ENCODE measurements at places on chromosomes 5 and 9. TPM values are rescaled to one million over a fixed set of nuclear protein-coding genes. Genes with fewer than 3 reads are reported as not detected.

DNA sequence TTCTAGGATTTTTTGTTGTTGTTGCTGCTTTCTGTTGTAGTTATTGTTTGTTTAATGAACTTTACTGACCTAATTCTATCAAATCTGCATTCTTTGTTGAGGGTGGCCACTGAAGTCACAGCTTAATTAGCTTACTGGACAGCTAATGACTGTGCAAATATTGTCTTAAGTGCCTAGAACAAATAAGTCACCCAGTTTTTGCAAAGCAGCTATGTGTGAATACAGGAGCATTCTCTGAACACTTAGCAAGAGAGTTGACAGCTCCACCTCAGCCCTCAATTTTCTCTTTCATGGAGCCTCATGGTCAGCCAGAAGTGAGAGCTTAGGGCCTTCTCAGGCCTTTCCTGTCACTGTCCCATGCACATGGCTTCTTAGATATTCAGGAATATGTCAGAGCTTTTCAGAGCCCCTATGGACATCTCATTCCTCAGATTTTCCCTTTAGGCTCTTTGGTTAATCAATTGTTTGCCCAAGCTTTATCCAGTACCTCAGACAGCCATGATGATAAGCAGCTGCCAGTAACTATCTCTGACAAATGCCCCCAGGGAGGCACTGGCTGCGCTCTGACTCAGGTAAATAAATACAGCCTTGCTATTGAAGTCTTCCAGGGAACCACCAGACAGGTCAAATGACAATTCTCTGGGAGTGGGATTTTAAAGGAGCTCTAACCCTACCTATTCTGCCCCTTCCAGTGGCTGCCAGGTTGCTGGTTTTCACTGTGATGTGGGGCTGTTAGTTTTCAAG lies 241.4 kb upstream of the IL12B start:
- DNase-seq, result no peak
- no peak overlapping the region for H3K27ac ChIP-seq
- no peak overlapping the region for H3K4me3 ChIP-seq
- H3K4me1 ChIP-seq, result no peaks in the 10 kb centered on the region

DNA sequence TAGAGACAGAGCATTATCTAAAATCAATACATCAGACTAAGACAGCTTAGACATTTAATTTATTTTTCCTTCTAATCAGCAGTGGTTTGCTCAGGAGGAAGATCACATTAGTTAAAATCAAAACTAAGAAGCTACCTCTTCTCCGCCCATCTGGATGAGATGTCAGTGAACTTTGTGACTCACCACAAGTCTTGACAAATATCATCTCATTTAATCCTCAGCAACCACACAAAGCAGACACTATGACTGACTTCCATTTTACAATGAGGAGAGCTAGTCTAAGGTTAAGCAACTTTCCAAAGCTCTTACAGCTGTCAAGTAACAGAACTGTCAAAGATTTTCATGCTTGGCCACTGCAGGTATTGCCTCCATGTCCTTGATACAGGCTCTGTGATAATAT lies 289.5 kb downstream of the DEPDC1B start:
- no peaks in the 10 kb centered on the region for H3K36me3 ChIP-seq
- no peak overlapping the region for H3K4me3 ChIP-seq
- no peaks in the 10 kb centered on the region for H3K4me1 ChIP-seq
- H3K27ac ChIP-seq, result no peak overlapping the region

GRCh38 chr9:99178912-99179872 lies 42.5 kb downstream of the ALG2 start:
- H3K27me3 ChIP-seq, result no peaks in the 10 kb centered on the region
- no peak overlapping the region for H3K27ac ChIP-seq
- no peak overlapping the region for H3K4me3 ChIP-seq
- peaks cover 2% of the 10 kb centered on the region for H3K36me3 ChIP-seq

GRCh38 chr5:154523104-154523503 lies 45.1 kb upstream of the HAND1 start:
- H3K27me3 ChIP-seq, result peaks cover 42% of the 10 kb centered on the region
- no peaks in the 10 kb centered on the region for H3K36me3 ChIP-seq
- H3K4me1 ChIP-seq, result no peaks in the 10 kb centered on the region
- H3K4me3 ChIP-seq, result no peak overlapping the region

- peaks cover 8% of the 10 kb centered on the region for H3K4me1 ChIP-seq
- no peaks in the 10 kb centered on the region for H3K27me3 ChIP-seq
- no peak overlapping the region for H3K27ac ChIP-seq
- no peak for DNase-seq
- no peak overlapping the region for H3K4me3 ChIP-seq
Measured at GRCh38 chr5:64742411-64742810, 26.1 kb downstream of the SREK1IP1 start.

DNA sequence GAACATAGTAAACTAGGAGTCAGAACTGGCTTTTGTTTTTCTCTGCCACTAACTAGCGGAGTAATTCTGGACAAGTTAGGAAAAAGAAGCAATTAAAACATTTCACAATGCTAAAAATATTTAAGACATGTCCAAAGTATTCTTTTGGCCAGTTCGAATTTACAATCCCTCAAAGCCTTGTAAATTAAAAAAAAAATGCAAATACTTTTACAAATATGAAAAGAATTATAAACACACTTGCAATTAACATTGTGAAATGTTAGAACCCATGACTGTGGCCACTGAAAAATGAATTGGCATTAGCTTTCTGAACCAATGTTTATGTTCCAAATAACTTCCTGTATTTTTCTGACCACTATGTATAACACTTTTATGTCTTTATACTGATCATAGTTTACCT lies 2.2 kb downstream of the RAD1 start:
- H3K27me3 ChIP-seq, result no peaks in the 10 kb centered on the region
- H3K36me3 ChIP-seq, result peaks cover 66% of the 10 kb centered on the region
- DNase-seq, result no peak
- H3K27ac ChIP-seq, result no peak overlapping the region
- H3K4me1 ChIP-seq, result peaks cover 21% of the 10 kb centered on the region

DNA sequence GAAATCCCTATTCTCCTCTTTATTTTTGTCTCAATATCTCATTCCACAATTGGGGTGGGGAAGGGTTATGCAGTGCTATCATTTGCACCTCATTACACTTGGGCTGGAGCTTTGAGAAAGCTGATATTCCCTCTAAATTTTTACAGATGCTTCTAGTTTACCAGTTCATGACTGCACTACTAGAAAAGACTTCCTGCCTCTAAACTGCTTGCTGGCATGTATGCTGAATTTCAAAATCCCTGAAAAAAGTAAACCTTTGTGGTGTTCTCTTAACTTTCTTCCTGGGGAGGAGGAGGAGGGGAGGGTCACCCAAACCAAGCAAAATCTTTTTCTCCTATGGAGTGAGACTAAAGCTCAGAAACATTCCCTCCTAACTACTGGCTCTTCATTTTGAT lies 45.1 kb downstream of the BNC2 start:
- H3K36me3 ChIP-seq, result no peaks in the 10 kb centered on the region
- H3K4me3 ChIP-seq, result no peak overlapping the region
- H3K27ac ChIP-seq, result no peak overlapping the region
- no peak for DNase-seq
- no peaks in the 10 kb centered on the region for H3K27me3 ChIP-seq

GRCh38 chr5:171980792-171981191 lies 25.6 kb downstream of the FBXW11 start:
- H3K4me3 ChIP-seq, result no peak overlapping the region
- H3K4me1 ChIP-seq, result peaks cover 31% of the 10 kb centered on the region
- peaks cover 70% of the 10 kb centered on the region for H3K36me3 ChIP-seq
- H3K27me3 ChIP-seq, result no peaks in the 10 kb centered on the region
- no peak for DNase-seq
- H3K27ac ChIP-seq, result no peak overlapping the region

DNA sequence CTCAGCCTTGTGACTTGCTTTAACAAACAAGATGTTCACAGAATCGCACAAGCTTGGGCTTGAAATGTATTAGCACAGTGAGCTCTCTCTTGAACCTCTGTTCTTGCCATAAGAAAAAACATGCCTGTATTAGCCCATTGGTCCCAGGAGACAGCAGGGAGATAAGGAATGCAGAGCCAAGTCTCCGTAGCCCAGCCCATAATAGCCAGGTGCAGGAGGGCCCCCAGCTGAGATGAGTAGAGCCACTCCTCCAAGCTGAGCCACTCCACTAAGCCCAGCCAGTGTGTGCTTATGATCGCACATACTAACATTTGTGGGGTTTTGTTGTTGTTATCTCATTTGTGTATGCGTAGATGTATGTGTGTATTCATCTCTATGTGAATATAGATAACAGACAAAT lies 21.6 kb upstream of the SVEP1 start:
- H3K4me1 ChIP-seq, result no peaks in the 10 kb centered on the region
- H3K27ac ChIP-seq, result no peak overlapping the region
- no peak overlapping the region for H3K4me3 ChIP-seq
- no peaks in the 10 kb centered on the region for H3K36me3 ChIP-seq
- DNase-seq, result no peak
- H3K27me3 ChIP-seq, result no peaks in the 10 kb centered on the region

DNA sequence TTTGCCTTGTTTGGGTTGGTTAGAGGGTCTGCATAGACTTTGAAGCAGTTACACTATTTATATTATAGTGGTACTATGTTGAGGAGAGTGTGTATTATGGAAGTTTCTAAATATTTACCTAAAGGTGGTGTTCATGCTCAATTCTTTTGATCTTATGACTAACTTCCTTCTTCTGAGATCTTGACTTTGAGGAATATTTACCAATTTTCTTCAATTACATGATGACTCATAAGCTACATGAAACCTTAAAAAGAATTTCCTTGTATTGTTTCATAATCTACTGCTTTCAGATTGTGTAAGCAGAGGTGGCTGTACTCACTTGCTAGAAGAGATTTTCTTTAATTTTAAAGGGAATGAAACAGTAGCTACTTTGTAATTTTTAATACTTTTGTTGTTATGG lies 276.1 kb downstream of the TAF11L14 start:
- no peaks in the 10 kb centered on the region for H3K4me1 ChIP-seq
- H3K4me3 ChIP-seq, result no peak overlapping the region
- no peaks in the 10 kb centered on the region for H3K27me3 ChIP-seq
- no peaks in the 10 kb centered on the region for H3K36me3 ChIP-seq
- no peak overlapping the region for H3K27ac ChIP-seq
- DNase-seq, result no peak

- H3K27me3 ChIP-seq, result no peaks in the 10 kb centered on the region
- no peak overlapping the region for H3K4me3 ChIP-seq
- no peak overlapping the region for H3K27ac ChIP-seq
Measured at GRCh38 chr5:147055089-147055826, 176.7 kb upstream of the PPP2R2B start.

DNA sequence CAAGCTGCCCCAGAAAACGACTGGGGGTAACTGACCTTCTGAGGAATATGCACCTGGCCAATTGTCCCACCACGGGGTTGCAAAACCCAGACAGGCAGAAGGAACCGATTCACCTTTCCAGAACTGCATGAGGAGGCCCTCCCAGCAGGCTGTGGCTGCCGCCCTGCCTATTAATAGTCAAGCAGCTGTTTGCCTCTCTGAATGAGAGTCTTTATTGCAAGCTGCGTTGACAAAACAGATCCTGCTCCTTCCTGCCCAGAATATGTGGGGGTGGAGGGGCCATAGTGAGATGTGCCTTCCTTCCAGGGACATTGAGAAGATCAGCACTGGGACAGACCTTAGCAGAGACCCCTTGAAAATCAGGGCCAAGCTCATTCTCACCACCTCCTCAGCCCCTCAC lies 18.3 kb upstream of the TCOF1 start:
- peaks cover 15% of the 10 kb centered on the region for H3K4me1 ChIP-seq
- no peak overlapping the region for H3K4me3 ChIP-seq
- no peaks in the 10 kb centered on the region for H3K27me3 ChIP-seq
- H3K27ac ChIP-seq, result no peak overlapping the region
- H3K36me3 ChIP-seq, result no peaks in the 10 kb centered on the region

- H3K27me3 ChIP-seq, result no peaks in the 10 kb centered on the region
- no peak overlapping the region for H3K4me3 ChIP-seq
- DNase-seq, result no peak
- no peaks in the 10 kb centered on the region for H3K4me1 ChIP-seq
- no peaks in the 10 kb centered on the region for H3K36me3 ChIP-seq
Measured at GRCh38 chr5:92574023-92574422, 1007.0 kb downstream of the NR2F1-AS1 start.

GRCh38 chr9:80078826-80079225 lies 507.1 kb downstream of the TLE4 start:
- DNase-seq, result no peak
- H3K27me3 ChIP-seq, result no peaks in the 10 kb centered on the region
- no peaks in the 10 kb centered on the region for H3K36me3 ChIP-seq
- H3K4me3 ChIP-seq, result no peak overlapping the region
- no peak overlapping the region for H3K27ac ChIP-seq
- peaks cover 7% of the 10 kb centered on the region for H3K4me1 ChIP-seq

DNA sequence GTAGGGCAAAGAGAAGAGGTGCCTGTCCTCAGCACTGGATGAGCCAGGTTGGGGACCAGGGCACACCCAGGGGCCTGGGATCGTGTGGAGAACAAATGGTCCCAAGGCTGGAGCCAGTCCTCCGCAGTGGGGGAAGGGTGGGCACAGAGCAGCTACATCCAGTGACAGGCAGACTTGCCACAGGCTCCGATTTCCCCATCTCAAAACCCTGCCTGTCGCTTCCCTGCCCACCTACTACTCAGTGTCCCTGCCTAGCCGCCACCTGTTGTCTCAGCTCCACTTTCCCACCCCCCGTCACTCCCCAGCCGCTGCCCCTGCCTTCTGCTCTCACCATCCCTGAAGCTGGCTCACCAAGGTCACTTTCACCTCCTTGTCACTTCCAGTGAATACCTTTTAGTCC lies 13.9 kb upstream of the ENHO start:
- H3K27ac ChIP-seq, result no peak overlapping the region
- no peaks in the 10 kb centered on the region for H3K4me1 ChIP-seq
- H3K27me3 ChIP-seq, result peaks cover 11% of the 10 kb centered on the region
- H3K4me3 ChIP-seq, result no peak overlapping the region
- no peak for DNase-seq

DNA sequence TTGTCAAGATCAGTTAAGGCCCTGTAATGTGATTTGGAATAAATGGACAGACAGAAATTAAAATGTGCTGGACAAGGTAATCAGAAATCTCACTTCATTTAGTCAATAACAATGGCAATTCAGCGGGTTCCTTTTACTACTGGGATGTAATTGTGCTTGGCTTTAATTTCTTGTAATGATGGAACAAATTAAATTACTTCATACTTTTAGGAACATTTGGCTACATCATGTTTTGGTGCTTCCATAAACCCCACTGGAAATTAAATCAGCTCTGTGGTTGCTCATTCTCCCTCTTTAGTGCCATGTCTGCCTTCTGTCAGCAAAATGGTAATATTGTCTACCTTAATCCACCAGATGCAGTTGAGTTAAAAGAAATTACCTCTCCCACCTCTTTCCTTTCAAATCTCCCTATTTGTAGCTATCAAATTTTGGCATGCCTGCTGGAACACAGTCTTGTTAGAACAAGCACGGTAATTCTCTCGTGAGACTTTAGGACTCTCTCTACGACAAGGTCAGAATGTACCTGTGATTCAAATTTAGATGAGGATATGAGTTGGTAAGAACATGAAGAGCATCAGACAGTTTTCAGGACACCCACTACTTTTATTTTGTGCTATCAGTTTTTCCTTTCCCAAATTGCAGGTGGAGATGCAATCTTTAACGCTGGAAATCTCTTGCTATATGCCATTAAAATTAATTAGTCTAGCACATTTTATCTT lies 476.3 kb downstream of the RAB3C start:
- DNase-seq, result no peak
- H3K4me3 ChIP-seq, result no peak overlapping the region
- no peaks in the 10 kb centered on the region for H3K36me3 ChIP-seq
- no peak overlapping the region for H3K27ac ChIP-seq
- peaks cover 10% of the 10 kb centered on the region for H3K27me3 ChIP-seq

- H3K27me3 ChIP-seq, result no peaks in the 10 kb centered on the region
- DNase-seq, result no peak
- H3K36me3 ChIP-seq, result peaks cover 11% of the 10 kb centered on the region
Measured at GRCh38 chr5:168796000-168796399, 216.8 kb upstream of the PANK3 start.

Gene PPP1R2B
- total RNA-seq, result 0.66 TPM

Gene COL5A1
- 0.11 TPM for total RNA-seq

Gene PCDHB3
- total RNA-seq, result not detected

Gene OR1J2
- not detected for total RNA-seq

Gene CKS2
- 177 TPM for total RNA-seq

Gene MVB12B
- 0.23 TPM for total RNA-seq
